ENCODE measurements at places on chromosomes 13 and 19.
A peak's percentile ranks its signal among the peaks of the same experiment; 100 is the strongest.

GRCh38 chr13:79402074-79402635 is 3.9 kb downstream of the RBM26 start:
- no peak for DNase-seq

DNA sequence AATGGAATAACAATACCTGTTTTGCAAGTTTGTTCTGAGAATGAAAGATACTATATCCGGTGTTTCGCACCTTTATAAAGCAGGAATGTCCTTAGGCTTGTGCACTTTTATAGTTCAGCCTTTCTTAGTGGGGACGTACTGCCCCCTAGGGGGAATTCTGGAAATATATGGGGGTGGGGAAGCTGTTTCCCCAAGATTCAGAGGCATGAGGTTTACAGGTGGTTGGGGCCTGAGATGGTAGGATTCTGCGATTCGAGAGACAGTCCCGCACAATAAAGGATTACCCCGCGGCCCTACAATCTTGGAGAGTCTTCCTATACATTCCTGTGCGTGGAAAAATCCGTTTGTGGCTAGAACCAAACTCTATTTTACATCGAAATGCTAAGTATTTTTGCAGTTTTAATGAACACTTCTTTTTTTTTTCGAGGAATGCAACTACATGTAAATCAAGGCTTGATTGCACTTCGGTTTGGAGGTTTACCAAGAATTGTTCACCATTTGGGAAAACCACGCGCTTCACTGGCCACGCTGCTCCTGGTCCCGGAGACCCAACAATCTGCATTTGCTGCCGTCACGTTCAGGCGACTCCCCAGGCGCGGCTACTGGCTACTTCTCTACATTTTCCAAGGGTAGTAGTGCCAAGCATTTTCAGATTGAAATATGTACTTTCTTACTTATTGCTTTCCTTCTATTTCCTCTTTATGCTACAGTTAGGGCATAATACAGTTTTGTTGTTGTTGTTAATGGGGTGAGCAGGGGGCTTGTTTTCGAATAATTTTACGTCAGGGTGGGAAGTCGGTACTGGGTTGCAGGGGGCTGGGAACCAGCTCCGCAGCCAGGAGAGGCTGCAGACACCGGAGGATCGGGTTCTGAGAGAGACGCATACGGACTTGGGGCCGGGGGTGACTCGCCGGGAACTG is 830 bp downstream of the NEK5 start:
- DNase-seq = peak; percentile 12

DNA sequence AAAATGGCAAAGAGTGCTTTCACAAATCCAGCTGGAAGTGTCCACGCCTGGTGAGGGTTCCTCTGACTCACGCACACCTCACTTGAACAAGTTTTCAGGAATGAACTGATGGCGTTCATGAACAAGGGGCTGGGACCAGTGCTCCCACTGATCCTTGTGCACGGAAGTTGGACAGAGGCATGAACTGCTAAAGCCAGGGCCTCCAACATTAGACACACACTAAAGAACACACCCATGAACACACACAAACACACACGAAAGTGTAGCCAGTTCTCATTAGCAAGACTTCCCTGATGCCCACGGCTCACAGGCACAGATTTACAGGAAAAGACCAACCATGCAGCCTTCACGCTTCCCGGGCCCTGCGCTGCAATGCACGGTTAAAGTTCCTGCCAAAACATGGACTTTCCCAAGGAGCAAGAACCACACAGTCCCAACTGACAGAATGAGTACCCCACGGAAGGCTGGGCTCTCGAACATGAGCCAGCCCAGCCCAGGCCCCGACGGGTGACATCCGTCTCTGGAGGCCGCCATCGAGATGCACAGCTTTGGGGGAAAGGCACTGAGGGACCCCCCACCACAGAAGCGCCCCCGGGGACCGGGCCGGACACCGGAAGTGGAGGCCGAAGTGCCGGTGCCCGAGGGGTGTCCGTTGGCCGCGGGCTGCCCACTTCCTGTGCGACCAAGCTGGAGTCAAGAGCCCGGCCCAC is 808 bp downstream of the DNMT1 start:
- DNase-seq = no peak

DNA sequence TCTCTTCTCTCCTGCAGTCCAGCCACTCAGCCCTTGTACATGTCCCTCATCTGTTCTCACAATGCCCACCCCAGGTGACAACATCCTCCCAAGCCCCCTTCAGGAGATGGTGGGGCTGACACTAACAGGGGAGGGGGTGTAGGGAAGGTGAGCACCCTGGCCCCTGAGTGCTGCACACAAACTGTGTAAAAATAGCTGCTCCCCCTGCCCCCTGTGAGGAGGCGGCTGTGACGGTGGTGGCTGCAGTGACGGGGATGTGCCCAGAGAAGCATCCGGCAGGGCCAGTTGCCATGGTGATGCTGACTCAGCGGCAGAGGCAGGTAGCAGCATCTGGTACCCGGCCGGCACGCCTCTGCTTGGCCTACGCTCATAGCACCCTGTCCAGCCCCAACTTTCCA is 13.0 kb upstream of the JUND start:
- DNase-seq = peak; percentile 95

DNA sequence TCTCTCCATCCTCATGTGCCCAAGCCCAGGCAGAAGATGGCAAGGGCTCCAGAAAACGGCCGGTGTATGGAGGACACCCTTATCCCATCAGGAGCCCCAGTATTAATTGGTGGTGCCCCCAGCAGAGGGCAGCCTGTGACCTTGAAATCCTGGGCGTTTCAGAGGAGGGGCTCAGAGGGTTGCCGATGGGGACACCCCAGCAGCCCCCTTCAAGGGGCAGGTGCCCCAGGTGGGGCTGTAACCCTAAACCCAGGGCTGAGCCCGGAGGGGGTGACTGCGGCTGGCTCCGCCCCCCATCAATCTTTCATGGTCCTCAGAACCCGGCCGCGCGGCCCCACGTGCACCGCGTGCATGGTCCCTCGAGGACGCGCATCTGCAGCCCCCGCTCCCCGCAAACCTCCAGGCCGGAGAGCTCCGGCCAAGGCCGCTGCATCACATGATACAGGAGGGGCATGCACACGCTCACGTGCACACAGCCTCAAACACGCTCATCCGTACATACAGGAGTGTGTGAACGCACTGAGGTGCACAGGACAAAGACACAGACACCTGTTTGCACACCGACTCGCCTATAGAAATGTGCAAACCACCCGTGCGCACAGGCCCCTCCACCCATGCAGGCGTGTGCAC is 949 bp downstream of the RAB3A start:
- DNase-seq = no peak

GRCh38 chr13:20828539-20829364 is 55.0 kb upstream of the EEF1AKMT1 start:
- DNase-seq = no peak

DNA sequence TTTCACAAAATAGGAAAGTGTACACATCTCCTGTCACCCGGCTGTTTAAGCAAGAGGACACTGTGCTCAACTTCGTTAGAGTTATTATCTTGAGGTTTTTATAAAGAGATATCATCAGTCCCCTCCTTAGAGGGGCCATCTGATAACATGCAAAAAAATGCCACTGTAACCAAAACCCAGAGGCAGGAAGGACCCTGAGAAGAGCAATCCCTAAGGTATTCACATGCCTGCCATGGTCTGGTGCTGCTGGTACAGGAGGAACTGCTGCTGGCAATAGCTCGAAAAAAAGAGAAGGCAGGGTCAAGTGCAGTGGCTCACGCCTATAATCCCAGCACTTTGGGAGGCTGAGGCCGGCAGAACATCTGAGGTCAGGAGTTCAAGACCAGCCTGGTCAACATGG is 12.8 kb upstream of the CEACAM3 start:
- no peak for DNase-seq

GRCh38 chr19:15449620-15450527 is at the start of gene WIZ:
Gene WIZ (minus strand): TSS chr19:15449956. CDS start chr19:15448307, 1,649 bp downstream.
- DNase-seq = peak; percentile 69

DNA sequence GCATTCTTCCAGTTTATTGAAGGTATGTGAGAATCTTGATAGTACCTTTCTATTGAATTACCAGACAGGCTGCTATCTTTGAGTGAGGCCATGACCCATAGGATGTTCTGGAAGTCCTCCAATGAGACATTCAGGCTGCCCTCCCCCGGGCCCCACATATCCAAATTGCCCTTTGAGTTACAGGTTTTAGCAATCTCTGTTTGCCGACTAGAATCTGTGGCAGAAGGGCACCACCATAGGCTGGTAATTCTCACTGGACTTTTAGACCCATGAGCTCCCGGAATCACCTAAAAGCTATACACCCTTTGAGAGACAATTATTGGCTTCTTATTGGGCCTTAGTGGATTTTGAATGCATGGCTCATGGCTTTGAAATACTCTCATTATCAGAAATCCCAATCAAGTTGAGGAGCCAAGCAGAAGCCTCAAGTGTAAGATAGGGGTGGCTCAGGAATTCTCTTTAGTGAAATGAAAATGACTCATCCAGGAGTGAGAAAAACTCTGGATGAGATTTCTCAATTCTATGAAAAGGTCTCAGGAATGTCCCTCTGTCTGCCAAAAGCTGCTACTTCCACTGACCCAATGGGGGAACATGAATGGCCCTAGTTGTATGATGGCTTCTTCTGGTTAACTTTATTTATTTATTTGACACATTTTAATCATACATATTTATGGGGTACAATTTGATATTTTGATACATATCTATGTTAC is 172.1 kb upstream of the CSNK1A1L start:
- DNase-seq = no peak

GRCh38 chr13:72920097-72920496 is 138.2 kb downstream of the PIBF1 start:
- DNase-seq = no peak

DNA sequence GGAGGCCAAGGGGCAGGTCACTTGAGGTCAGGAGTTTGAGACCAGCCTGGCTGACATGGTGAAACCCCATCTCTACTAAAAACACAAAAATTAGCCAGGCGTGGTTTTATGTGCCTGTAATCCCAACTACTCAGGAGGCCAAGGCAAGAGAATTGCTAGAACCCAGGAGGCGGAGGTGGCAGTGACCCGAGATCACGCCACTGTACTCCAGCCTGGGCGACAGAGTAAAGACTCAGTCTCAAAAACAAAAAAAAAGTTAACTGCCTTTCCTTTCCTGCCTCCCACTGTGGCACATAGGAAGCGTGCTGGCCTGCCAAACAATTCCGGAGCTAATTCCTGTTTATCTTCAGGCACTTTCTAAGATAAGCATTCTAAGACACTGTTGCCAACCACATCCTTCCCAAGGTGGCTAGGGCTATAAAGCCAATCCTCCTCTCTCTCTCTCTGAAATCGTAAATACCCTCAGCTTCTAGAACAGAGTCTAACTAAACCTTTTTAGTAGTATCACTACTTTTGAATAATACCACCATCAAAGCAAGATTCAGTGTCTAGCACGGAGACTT is 21.6 kb downstream of the SLC25A30 start:
- DNase-seq = no peak

- no peak for DNase-seq
Measured at GRCh38 chr13:19860884-19861655, 2.4 kb downstream of the ZMYM5 start.

DNA sequence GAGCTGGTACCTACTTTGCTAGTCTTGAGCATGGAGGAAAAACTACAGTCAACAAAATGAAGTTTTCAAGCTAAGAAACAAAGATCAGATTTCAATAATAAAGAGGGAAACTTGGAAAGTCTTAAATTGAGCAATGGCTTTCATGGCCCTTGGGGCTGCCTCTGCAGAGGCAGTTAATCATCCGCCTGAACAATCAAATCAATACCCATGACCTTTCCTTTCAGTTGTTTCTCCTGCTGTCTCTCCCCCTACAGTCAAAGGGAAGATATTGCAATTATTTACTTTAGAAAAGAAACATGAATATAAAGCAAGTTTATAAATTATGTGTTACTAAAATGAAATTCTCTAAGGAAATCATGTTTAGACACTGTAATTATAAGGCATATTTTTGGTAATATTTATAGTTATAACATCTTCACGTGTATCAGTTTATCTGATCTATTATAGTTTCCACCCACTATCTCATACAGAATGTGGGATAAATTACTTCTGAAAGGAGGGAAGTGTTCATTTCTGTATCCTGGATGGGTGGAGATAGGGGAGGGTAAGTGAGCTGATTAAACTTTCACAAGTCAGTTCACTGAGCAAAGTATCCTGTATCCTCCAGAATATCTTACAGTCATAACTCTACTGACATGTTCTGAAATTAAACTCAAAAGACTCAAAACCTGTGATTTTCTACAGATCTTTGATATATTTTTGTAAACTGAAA is 72.4 kb upstream of the TSC22D1 start:
- DNase-seq = no peak

DNA sequence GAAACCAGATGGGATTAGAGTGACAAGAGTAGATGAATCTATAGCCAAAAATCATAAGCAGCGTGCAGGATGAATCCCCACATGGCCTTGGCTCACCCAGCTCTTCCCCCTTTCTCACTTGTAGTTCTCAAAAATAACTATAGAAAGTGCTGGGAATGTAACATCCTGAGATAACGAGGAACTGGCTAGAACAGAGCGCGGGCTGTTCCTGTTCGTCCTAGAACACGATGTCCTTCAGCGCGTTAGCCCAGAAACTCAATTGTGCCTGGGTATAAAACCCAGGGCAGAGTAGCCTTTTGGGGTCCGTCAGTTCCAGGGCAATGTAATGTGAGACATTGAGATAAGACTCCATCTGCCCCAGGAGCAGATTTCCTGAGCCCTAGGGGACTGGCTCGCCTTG is 326.2 kb downstream of the TSHZ3 start:
- DNase-seq = no peak

- DNase-seq = no peak
Measured at GRCh38 chr19:23287620-23288019, 37.4 kb upstream of the ZNF724 start.
